ENCODE measurements at places on chromosomes 7 and 10.

GRCh38 chr10:57898231-57898630 is 369.5 kb downstream of the IPMK start:
- DNase-seq: peak; percentile 26

- DNase-seq: no peak
Observed at GRCh38 chr7:77680266-77680665, 16.0 kb upstream of the RSBN1L start.

DNA sequence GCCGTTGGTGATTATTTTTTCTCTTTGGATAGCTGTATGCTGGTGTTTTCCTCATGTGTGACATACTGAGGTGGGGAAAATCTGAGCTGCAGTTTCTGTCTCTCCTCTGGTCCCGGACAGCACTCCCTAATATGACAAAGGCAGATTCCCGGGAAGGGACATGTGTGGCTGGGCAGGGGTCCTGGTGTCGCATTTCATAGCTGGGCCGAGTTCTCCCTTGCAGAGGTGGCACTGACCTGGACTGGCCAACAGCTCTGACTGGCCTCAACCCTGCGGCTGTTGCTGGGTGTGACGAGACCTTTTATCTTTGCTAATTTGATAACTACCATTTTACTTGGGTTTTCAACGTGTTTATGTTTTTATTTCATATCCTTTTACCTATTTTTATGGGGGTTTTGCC is 248.6 kb upstream of the TCERG1L start:
- no peak for DNase-seq

DNA sequence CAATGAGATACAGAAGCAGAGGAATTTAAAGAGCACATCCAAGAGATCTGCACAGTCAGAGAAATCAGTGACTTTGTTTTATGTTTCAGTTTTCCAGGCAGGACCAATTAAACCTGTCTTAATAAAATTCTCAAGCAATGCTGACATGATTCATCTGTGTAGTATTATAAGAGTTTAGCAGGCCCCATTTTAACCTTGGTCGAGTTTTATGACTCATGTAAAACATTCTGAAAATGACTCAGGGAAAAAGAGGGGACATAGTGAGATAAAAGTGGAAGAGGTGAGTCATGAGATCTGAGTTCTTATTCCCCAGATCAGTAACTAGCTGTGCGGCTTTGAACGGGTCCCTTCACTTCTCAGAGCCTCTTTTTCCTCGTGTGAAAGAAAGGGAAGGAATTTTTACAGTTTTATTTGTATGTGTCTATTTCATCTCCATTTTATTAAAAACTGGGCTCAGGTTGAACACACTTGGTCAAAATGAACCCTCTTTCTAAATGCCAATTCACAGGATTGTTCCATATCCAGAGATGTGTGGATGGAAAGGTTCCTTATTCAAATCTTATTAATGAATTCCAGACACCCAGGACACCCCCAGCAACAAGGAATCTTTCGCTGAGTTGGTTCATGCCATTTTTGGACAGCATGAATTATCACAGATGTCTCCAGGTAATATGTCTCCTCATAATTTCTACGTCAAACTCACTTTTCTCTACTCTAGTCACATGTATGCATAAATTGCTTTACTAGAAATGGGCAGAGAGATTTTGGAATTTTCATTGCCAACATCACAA is 143.2 kb downstream of the JAZF1 start:
- no peak for DNase-seq

DNA sequence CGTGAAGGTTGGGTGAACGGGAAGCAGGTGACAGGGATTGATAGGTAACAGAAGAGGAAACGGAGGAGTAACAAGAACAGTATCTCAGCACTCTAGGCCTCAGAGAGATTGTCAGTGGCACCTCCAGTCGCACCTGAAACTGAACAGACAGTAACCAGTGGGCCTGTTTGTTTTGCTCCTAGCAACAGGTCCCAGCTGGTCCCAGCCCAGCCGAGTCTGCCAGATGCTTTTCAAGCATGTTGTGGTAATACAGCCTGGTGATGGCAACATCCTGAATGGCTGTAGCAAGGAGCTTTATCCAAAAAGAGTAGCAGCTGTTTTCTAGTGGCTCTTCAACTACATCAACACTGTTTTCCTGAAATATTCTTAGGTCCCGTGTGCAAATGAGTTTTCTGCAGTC is 4.7 kb downstream of the CACNB2 start:
- DNase-seq: peak; percentile 51

DNA sequence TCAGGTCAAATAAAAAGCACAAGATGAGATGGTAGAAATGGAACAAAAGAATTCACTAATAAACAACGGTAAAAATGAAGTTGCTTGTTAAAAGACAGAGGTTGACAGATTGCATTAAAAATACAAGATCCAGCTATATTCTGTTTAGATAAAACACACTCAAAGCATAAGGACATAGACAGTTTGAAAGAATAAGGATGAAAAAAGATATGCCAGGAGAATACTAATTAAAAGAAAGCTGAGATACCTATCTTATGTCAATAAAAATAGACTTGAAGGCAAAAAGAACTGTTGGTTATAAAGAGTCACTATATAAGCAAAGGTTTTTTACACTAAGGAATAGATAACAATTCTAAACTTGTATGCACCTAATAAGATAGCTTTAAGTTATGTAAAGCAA is 105.3 kb downstream of the GPR158 start:
- no peak for DNase-seq

DNA sequence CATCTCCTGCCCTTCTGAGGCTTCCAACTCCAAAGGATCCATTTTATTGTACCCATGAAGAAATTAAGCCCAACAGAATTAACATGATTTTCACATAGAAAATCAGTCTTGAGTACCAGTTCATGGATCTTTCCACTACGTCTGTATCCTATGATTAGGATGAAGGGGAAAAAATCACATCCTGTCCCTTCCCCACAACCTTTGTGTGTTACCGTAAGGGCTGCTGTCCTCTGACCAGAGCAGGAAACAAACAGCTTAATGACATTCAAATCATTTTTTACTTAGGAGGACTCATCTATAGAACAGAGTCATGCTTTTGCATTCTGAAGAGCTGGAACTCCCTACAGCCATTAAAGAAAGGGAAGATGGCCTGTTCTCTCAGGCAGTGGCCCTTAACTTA is 241.5 kb downstream of the DYNC1I1 start:
- no peak for DNase-seq

DNA sequence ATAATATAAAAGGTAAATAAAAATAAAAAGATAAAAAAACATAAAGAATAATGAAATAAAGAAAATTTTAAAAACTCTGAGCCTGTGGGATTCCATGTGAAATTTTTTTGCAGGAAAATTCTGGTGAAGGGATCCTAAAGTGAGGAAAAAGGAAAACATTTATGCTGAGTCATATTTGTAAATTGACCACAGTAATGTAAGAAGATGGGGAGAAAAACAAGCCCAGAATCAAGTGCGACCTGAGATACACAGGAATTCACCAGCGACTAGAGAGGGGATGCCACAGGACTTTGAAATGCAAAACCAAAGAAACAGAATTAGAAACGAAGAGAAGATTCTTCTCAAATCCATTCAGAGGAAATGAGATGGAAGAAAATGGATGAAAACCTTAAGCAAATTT is 133.8 kb upstream of the PFKP start:
- DNase-seq: no peak

GRCh38 chr7:98556288-98556687 is 60.8 kb upstream of the NPTX2 start:
- DNase-seq: no peak

- DNase-seq: no peak
Observed at GRCh38 chr7:46393142-46393541, 472.1 kb upstream of the IGFBP3 start.

GRCh38 chr7:94449151-94449725 is 54.5 kb downstream of the COL1A2 start:
- no peak for DNase-seq

DNA sequence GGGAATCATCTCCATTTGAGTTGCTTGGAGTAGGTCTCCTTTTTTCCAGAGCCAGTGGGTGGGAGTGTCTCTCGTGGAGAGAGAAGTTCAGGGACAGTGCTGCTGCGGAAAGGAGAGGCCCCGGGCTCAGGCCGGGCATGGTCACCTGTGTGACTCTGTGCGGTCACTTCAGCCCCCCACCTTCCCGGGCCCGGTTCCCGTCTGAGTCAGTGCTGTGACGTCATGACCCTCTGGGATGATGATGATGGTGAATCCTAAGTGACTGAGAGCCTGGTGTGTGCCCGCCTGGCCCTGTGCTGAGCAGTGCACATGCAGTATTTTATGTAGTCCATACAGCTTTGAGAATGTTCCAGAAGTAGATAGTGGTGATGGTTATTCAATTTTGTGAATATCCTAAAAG is 32.6 kb upstream of the AP5Z1 start:
- DNase-seq: no peak

DNA sequence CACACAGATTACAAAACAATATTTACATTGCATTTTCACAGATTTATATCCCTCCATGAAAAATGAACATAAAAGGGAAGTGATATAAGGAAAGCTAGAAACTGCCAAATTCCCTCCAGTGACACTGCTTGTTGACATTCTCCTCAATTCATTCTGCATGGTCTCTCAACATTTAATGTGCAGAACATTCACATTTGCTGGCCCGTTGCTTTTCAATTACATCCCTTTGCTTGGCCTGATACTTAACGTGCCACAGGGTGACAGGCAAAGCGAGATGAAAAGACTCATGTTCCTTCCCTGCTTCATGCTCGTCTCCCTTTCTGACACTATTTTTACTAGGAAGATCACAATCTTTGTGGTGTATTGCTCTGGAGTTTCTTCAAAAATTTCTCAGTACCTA is 1019.7 kb upstream of the LRRN3 start:
- DNase-seq: no peak

GRCh38 chr10:83612746-83613145 is 526.6 kb upstream of the GHITM start:
- DNase-seq: no peak

DNA sequence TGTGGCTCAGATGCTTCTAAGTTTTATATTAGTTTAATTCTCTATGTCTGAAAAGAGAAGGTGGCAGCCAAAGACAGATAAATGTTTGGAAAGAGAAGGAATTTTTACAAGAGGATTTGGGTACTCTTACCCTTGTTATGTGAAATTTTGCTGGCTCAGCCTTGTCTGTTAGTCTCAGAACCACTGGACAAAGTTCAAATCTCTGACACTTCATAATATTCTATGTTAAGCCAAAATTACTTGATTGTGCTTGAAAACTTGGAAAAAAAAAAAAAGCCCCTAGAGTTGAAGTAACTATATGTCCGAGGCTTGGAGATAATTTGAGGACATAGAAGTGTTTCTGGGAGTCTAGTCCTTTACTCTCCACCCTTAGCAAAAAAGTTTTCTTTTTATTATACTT is 1079.3 kb upstream of the LRRTM3 start:
- no peak for DNase-seq

GRCh38 chr7:24401628-24402593 is 117.9 kb downstream of the NPY start:
- DNase-seq: no peak

- DNase-seq: no peak
Observed at GRCh38 chr10:123011987-123012386, 3.2 kb downstream of the ACADSB start.

GRCh38 chr7:71560354-71560995 is 428.5 kb downstream of the GALNT17 start:
- DNase-seq: no peak

- no peak for DNase-seq
Observed at GRCh38 chr10:80133206-80133605, 676 bp downstream of the PLAC9 start.

DNA sequence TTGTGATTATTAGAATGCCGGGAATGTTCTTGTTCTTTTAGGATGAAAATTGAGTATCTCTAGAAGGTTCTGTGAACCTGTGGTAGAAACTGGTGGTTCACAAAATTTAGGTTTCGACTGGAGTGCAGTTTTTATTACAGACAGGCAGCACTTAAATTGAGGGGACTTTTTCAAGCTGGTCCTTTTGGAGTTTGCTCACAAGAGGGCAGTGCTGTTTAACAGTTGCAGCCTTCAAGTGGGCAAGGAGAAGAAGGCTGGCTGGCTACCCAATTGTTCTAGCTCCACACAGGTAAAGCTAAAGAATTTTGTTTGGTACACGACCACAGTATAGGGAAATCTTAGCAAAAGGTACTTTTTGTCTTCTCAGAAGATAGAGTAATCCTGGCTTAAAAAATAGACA is 233.6 kb downstream of the SNX13 start:
- DNase-seq: peak; percentile 29

DNA sequence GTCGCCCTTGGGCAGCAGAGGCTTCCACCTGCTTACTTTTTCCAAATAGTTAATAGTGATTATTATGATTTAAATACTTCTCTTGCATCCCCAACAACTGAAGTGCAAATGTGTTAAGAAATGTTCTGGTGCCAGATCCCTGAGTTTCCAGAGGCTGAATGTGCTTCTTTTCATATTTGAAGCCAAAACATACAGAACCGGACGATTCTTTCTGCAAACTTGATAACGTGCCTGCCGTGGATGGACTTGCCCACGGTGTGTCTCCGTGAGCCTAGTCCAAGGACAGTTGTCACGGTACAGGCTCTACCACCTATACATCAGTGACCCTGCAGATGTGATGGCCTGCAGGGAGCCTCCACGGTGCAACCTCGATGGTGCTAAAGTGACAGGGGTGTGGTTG is 198.6 kb upstream of the LYZL2 start:
- no peak for DNase-seq

All from NCI-H510A (cell line).